ENCODE measurements at places on chromosomes 3 and 15.

- DNase-seq, result no peak
Measured at GRCh38 chr15:43330780-43331087, 361 bp upstream of the LCMT2 start.

- no peak for DNase-seq
Measured at GRCh38 chr3:133092681-133093080, 54.5 kb downstream of the TMEM108 start.

DNA sequence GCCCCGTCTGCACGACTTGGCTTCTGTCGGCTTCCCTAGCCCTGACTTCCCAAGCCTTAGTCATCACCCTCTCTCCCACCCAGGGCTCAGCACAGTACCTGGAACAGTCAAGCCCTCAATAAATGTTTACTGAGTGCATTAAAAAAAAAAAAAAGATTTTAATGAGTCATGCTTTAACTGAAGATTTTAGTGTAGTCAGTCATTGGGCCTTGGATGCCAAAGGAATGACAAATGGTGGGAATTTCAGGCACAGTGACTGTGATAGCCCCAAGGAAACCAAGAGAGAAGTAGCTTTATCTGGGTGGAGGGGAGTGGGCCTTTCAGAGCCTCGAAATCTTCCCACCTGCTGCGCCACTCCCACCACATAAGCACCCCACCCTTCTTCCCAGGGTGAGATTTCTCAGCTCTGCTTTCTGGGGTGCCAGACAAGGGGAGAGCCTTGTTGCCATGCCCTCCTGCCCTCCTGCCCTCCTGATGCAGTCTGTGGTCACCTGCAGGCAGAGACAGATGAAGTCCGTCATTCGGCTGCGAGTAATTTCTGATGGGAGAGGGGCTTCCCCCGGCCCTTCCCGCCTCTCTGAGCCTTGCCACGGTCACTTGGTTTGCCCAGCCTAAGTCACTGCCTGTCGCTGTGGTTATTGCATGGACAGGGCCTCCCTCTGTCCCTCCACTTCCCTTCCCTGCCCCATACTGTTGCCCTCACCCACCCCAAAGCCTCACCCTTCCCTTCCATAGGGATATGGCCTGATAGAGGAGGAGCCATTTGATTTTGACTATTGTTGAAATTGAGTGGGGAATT lies 41.8 kb downstream of the SMAD3 start:
- DNase-seq, result peak; percentile 99

DNA sequence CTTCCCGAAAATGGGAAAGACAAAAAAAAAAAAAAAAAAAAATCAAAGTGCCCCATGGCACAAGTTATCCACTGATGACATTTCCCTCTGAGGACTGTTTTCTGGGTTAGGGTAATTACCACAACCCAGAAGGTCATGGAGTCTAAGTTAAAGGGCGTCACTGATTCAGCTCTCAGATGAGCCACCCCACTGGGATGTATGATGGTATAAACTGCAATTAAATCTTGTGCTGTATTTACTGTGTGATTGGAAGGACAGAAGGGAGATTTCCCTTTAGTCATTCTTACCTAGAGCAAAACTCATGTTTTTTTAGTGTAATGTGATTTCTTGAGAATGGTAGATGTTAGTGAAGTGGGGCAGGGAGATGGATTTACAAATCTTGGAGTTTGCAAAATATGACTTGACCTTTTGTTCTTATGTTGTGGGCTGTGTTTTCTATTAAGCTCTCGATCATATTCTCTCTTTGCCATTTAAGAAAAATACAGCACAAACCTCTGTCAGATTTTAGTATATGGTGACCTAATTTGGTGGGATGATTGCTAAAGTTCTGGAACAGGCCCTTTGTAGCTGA lies 244.2 kb downstream of the PTPRG start:
- DNase-seq, result no peak

DNA sequence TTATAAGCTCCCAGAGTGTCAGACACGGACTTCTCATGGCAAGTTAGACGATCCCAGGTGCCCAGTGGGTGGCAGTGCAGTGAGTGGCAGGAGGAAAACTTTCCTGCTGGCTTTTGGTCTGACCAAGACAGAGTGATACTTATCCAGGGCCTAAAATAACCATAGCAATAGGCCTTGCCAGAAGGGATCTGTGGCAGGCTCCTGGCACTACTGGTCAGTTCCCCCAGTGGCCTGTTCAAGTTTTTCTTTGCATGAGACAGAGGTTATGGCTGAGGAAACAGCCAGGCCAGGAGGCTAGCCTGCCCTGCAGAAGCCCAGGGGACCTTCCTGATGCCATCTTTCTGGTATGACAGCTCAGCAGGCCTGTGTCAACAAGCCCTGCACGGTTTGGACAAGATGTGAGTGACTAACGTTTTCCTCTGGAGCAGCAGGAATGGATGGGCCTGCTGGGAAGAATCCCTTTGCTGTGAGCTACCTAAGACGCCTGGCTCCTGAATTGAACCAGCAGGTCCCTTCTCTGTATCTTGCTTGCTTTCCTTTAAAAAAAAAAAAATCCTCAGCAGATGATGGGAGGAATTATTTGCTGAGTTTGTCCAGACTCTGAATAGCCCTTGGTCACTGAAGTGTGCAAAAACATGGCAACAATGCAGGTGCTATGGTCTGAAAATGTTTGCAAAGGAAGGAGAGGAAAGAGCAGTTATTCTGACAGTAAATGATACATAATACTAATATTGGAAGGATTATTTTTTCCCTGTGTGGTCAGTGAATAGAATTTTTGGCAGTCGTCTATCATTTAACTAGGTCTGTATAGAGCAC lies 18.0 kb downstream of the SCG5 start:
- peak; percentile 96 for DNase-seq

DNA sequence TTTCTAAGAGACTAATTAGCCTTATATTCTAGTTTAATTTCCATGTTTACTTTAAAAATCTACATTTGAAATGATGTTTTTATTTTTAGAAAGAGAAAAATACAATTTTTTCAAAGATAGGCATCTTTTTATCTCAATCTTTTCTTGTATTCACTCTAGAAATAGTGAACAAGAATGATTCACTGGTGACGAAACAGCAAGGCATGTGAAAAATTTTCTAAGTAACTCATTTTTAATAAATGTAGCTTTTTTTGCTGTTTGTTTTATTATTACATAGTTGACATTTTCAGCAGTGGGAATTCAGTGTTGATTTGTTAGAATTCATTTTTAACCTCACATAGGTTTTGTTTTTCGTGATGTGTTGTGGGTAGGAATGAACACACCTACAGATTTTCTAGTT lies 1226.4 kb downstream of the NSUN3 start:
- peak; percentile 78 for DNase-seq

GRCh38 chr3:158970006-158970405 lies 168.2 kb downstream of the MFSD1 start:
- no peak for DNase-seq

- peak; percentile 84 for DNase-seq
Measured at GRCh38 chr3:155282385-155283091, 10.9 kb downstream of the STRIT1 start.

- DNase-seq, result no peak
Measured at GRCh38 chr15:37102305-37103162, 2.2 kb upstream of the MEIS2 start.

- peak; percentile 13 for DNase-seq
Measured at GRCh38 chr3:182722907-182723306, 70.4 kb upstream of the ATP11B start.

- DNase-seq, result no peak
Measured at GRCh38 chr3:122077293-122078234, 22.4 kb downstream of the CD86 start.

DNA sequence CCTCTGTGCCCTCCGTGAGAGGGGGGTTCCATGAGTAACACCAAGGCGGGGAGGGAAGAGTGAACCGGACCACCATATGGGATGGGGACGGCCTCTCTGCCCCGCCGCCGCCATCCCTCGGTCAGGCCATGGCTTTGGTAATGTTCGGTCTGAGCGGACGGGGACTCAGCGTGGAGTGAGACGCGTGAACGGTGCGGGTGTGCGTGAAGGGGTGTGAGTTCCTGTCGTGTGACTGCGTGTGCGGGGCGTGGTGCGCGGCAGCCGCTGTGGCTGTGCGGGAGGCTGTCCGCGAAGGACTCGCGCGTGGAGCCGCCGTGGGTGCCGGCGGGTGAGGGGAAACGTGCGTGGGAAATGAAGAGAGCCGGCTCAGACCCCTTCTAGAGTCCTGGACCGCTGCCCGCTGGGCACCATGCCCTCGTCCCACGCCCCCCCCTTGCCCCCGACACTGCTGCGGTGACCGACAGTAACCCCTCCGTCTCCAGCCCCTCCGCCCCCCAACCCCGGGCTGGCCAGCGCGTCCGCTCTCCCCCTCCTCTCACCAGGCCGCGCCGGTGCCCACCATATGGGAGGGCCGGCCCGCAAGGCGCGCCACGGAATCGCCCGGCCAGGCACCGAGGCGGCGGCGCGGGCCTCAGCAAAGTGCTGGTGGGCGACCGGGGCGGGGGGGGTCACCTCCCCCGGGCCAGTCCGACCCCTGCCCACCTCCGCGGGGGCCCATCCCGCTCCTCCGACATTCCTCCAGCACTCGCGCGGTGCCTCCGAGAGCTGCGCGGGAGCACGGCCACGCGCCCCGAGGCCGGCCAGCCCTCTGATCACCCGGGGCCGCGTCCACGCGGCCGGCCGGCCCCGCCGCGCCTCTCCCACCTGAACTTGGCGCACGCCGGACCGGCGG lies 589 bp downstream of the KLF15 start:
- DNase-seq, result no peak

GRCh38 chr3:134014270-134014669 lies 15.5 kb downstream of the SLCO2A1 start:
- DNase-seq, result no peak

GRCh38 chr3:61117045-61117898 lies 134.0 kb downstream of the FHIT start:
- no peak for DNase-seq

GRCh38 chr3:65342084-65342683 lies 654.4 kb upstream of the ADAMTS9 start:
- DNase-seq, result peak; percentile 31

Measured in fibroblast of skin of scalp (primary cell).